A549 treated with DMSO at 1 μM for 4 hours (cell line): ENCODE measurements at places on chromosomes 7 and 10. TPM values are rescaled to one million over a fixed set of nuclear protein-coding genes. Genes with fewer than 3 reads are reported as not detected.

LYZL2 gene
- total RNA-seq, result not detected in 5 replicates

ACBD7 gene
- total RNA-seq, result 0.85 to 1.1 TPM (median 0.96 TPM) in 5 replicates

SUMF2 gene
- 115 to 121 TPM (median 117 TPM) in 5 replicates for total RNA-seq

HOXA7 gene
- 4.4 to 5.3 TPM (median 4.9 TPM) in 5 replicates for total RNA-seq

PTF1A gene
- not detected in 5 replicates for total RNA-seq

OR2A5 gene
- not detected in 5 replicates for total RNA-seq

LAMB4 gene
- total RNA-seq, result 0.19 to 0.51 TPM (median 0.25 TPM) in 5 replicates

RARRES2 gene
- total RNA-seq, result not detected in 5 replicates

PAPSS2 gene
- total RNA-seq, result 24.4 to 31.0 TPM (median 28.1 TPM) in 5 replicates

ARL3 gene
- 13.9 to 15.3 TPM (median 14.7 TPM) in 5 replicates for total RNA-seq

PON1 gene
- 0.28 to 0.59 TPM (median 0.52 TPM) in 5 replicates for total RNA-seq

KAZALD1 gene
- 2.2 to 3.2 TPM (median 2.8 TPM) in 5 replicates for total RNA-seq

SPDYE11 gene
- not detected in 5 replicates for total RNA-seq

ITGA8 gene
- not detected in 5 replicates for total RNA-seq

RNF133 gene
- not detected in 5 replicates for total RNA-seq

AMZ1 gene
- 0.01 to 0.05 TPM in 2 of 5 replicates, not detected in the others for total RNA-seq

CPED1 gene
- total RNA-seq, result 0.02 to 0.07 TPM in 2 of 5 replicates, not detected in the others

BNIP3 gene
- total RNA-seq, result 40.9 to 45.1 TPM (median 42.0 TPM) in 5 replicates

AKR1C2 gene
- total RNA-seq, result 3,009 to 3,482 TPM (median 3,389 TPM) in 5 replicates

LRRC18 gene
- not detected in 5 replicates for total RNA-seq

TUBB8 gene
- 0.11 TPM in 1 of 5 replicates, not detected in the others for total RNA-seq

INHBA gene
- total RNA-seq, result 0.78 to 1.7 TPM (median 1.3 TPM) in 5 replicates

MSRB2 gene
- total RNA-seq, result 13.0 to 16.8 TPM (median 15.2 TPM) in 5 replicates

AGR2 gene
- 103 to 163 TPM (median 124 TPM) in 5 replicates for total RNA-seq

SLC29A3 gene
- total RNA-seq, result 13.1 to 15.7 TPM (median 14.0 TPM) in 5 replicates

NKX1-2 gene
- 0.03 to 0.04 TPM in 2 of 5 replicates, not detected in the others for total RNA-seq

GIMAP1 gene
- total RNA-seq, result not detected in 5 replicates

KLF14 gene
- total RNA-seq, result 0.05 TPM in 2 of 5 replicates, not detected in the others

KCNMA1 gene
- 42.4 to 95.9 TPM (median 75.8 TPM) in 5 replicates for total RNA-seq

CCDC3 gene
- 0.91 to 1.2 TPM (median 0.95 TPM) in 5 replicates for total RNA-seq

AOAH gene
- total RNA-seq, result 0.06 to 0.13 TPM in 2 of 5 replicates, not detected in the others

JMJD1C gene
- total RNA-seq, result 21.6 to 28.2 TPM (median 25.9 TPM) in 5 replicates

CDHR3 gene
- total RNA-seq, result 4.5 to 5.9 TPM (median 5.6 TPM) in 5 replicates

TMEM236 gene
- 0.03 to 0.12 TPM (median 0.07 TPM) in 5 replicates for total RNA-seq

CBLL1 gene
- 28.5 to 51.1 TPM (median 33.6 TPM) in 5 replicates for total RNA-seq

C10orf90 gene
- 2.4 to 3.6 TPM (median 2.7 TPM) in 5 replicates for total RNA-seq

SPDYE1 gene
- total RNA-seq, result not detected in 5 replicates

IKZF1 gene
- not detected in 5 replicates for total RNA-seq

HOXA11 gene
- 0.63 to 1.2 TPM (median 0.79 TPM) in 5 replicates for total RNA-seq

TMEM176A gene
- total RNA-seq, result not detected in 5 replicates

CYP2C8 gene
- not detected in 5 replicates for total RNA-seq

GRID2IP gene
- total RNA-seq, result 0.02 to 0.05 TPM in 2 of 5 replicates, not detected in the others

TAC1 gene
- total RNA-seq, result 0.09 to 0.13 TPM in 2 of 5 replicates, not detected in the others

OPALIN gene
- not detected in 5 replicates for total RNA-seq

OR2A1 gene
- not detected in 5 replicates for total RNA-seq

TAS2R41 gene
- total RNA-seq, result not detected in 5 replicates

ZNF853 gene
- 1.9 to 3.0 TPM (median 2.3 TPM) in 5 replicates for total RNA-seq
